ENCODE measurements at places on chromosomes 2 and 18.

DNA sequence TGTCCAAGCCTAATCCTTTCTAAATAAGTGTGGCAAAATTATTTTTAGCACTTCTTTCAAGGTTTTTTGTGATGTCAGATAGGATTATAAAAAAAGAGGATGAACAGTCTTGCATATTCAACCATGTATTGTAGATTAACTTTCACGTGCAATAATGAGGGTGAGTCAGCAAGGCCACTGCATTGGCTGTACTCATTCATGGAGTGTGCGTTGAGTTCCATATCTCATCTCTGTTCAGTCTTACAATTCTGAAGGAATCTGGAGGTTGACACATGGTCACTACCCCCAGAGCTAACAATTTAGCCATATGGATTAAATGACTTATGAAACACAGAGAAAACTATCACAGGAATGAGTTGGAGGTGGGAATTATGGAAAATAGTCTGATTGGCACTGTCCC is 810.5 kb downstream of the SLC4A3 start:
- DNase-seq, result no peak

DNA sequence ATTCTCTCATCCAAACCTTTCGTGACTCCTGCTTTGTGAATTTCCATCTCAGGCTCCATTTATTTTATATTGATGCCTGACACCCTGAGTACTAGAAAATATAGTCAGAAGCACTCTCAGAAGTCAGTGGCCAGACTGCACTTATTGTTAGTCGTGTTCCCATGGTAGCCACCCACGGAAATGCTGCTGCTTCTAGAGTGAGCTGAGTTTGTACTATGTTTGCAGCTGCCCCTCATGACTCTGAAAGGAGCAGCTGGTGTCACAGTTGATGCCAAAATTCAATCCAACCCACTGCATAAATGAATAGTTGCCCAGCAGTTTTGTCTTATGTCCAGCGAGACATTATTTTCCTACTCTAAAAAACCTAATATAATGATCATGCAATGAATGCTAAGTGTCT is 265.2 kb upstream of the SPHKAP start:
- DNase-seq, result no peak

- no peak for DNase-seq
Measured at GRCh38 chr2:44267796-44268648, 7.3 kb upstream of the SLC3A1 start.

GRCh38 chr2:114864901-114865300 is 422.5 kb downstream of the DPP10 start:
- DNase-seq, result no peak

DNA sequence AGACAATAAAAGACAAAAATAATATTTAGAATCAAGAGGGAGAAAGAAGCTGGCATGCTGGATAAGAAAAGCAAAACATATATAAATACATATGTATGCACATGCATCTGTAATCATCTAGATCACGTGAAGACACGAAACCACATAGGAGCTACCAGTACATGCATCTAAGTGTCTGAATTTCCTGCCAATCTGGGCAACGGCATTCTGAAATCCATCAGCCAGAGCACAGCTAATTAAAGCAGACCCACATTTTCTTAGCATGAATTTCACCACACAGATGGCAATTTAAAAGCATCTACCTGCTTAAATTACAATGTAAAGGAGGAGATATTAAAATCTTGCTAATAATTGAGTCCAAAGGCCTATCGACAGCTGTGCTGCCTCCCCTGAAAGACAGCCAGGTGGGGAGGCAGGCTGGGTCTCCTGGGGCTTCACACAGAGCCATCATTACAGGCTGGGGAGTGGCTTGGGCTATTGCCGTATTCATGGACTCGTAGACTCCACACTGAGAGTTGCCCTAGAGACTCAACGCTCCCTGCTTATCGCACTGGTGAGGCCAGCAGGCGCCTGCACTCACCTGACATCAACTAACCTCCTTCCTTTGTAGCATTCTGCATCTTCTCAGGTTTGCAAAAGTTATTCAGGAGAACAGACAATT is 272.5 kb upstream of the PXDN start:
- no peak for DNase-seq

- no peak for DNase-seq
Measured at GRCh38 chr18:28439870-28440269, 262.9 kb upstream of the CDH2 start.

GRCh38 chr2:112877423-112877822 is 33.5 kb upstream of the IL37 start:
- no peak for DNase-seq

GRCh38 chr18:7940379-7940778 is 373.3 kb downstream of the PTPRM start:
- DNase-seq, result no peak

DNA sequence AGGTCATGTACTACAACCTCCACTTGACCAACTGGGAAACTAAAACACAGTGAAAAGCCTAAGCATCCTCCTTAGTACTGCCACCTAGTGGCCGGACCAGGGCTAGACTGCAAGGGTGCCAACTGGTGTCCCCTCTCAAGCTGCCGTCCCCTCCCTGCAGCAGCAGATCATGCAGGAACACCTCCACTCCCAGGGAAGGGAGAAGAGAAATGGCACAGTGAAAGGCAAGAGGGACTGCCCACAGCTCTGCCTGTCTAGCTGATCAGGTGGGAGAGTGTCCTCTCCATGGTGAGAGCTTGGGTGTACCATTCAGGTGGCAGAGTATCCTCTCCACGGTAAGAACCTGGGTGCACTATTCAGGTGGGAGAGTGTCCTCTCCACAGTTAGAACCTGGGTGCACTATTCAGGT is 78.1 kb downstream of the AAK1 start:
- DNase-seq, result no peak

DNA sequence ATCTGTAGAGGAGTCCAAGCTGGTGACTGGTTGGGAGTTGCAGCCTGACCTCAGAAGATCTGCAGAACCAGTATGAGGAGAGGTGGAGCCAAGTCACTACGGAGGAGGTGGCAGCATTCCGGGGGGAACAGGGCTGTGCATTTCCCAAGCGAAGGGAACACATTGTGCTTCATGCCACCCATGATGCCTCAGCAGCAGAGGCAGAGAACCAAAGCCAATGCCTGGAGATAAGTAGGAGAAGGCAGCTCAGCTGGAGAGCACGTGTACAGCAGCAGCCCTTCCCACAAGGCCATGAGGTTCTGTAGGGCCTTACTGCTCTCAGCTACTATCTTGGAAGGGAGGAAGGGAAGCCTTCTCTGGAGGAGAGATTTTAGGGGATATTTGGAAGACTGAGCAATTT is 67.2 kb upstream of the LRPPRC start:
- no peak for DNase-seq

DNA sequence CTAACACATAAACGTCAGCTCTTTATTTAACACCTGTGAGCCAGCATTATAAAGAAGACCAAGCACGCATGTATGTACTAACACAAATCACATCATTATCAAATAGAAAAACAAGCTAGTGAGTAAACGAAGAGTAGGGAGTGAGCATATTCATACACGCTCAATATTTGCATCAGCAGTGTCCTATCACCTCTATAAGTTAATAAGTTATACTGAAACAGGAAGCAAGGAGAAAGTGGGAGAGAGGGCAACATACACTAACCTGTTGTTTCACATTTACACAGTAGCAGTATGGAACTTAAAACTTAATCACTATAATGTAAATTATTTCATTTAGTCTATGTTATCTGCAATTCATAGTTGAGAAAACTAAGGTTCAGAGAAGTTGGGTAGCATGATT is 321.5 kb upstream of the TANK start:
- DNase-seq, result no peak

- no peak for DNase-seq
Measured at GRCh38 chr2:168519534-168520308, 63.6 kb downstream of the CERS6 start.

DNA sequence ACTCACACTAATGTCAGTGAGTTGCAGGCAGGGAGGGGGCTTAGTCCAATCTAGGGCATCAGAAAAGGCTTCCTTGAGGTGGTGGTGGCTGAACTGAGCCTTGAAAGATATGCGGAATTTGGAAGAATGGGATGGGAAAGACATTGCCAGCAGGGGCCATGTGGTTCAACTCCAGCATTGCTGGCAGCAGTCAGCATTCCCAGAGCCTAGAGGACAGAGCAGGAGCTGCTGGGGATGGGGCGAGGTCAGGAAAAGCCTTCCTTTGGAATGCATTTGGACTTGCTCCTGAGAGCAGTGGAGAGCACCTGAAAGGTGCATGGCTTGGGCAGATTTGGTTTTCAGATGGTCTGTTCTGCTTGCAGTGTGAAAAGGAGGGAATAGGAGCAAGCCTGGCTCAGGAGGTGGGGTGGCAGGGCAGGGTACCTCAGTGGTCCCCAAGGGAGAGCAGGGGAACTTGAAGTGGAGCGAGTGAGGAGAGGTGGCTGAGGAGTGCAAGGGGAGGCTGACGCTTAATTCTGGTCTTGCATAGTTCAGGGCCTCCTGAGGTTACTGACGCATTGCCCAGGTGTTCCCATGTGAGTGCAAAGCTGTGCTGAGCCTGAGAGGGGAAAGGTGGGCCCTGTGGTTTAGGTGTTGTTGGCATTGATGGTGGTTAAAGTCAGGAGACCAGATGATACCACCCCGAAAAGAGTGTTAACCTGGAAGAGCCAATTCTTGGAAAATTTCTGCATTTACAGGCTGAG is 112.1 kb upstream of the MGAT5 start:
- DNase-seq, result no peak

DNA sequence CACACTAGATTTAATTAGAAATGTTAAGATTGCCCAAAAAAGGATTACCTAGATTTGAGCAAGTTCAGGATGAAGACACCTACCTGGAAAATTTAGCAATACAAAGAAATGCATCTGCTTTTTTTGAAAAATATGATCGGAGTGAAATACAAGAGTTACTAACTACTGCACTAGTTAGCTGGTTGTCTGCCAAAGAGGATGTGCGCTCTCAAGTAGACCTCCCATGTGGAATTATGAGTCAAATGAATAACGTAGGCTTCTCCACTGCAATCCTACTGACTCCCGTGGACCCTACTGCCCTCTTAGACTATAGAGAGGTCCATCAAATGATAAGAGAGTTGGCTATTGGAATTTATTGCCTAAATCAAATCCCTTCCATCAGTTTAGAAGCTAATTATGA is 2.0 kb downstream of the ANKAR start:
- no peak for DNase-seq

DNA sequence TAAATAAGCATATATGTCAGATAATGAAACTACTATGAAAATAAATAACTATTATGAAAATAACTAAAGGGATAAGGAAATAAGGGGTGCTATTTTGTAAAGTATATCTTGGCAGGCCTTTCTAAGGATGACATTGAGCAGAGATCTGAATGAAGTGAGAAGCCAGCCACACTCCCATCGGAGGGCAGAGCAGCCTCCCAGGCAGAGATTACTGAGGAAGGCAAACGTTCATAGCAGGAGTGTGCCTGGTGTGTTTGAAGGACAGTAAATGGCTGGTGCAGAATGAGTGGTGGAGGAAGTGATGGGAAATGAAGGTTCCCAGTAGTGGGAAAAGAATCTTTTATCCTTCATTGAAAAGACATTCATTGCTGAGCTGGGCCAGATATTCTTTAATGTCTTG is 62.5 kb downstream of the SPHKAP start:
- no peak for DNase-seq

DNA sequence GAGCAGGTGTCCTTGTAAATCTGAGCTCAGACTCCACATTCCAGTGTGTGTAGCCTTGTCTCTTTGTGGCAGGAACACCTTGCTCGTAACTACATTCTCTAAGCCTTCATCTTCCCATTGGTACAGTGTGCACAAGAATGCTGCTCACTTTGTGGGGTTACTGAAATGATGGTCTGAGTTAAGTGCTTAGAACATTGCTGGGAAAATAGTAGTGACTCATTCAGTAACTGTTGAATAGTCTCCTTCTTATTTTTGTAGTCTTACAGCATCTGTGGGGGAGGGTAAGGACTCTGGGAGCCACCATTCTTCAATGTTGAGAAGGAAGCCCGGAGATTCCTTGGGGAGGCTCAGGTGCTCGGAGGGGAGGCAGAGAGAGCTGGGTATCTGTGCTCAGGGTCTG is 236.0 kb upstream of the HDAC4 start:
- no peak for DNase-seq

- DNase-seq, result no peak
Measured at GRCh38 chr2:165693838-165694237, 100.2 kb downstream of the GALNT3 start.

- no peak for DNase-seq
Measured at GRCh38 chr2:136031711-136032110, 46.3 kb upstream of the DARS1 start.

DNA sequence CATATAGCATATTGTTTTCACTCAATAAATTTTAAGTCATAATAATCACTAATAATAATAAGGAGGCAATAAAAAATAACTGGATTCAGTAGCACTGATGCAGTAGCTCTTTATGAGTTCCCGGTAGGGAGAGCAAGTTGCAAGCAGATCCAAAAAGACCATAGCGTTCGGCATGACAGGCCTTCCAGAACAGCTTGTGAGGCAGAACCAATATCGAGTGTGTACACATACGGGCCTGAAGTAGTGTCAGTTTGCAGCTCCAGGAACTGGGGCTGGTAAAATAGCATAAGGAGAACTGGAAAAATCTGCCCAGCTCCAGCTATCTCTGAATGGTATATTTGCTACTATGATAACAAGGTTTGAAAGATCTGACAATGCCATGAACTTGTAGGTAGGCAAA is 1607.8 kb upstream of the PIK3C3 start:
- DNase-seq, result no peak

DNA sequence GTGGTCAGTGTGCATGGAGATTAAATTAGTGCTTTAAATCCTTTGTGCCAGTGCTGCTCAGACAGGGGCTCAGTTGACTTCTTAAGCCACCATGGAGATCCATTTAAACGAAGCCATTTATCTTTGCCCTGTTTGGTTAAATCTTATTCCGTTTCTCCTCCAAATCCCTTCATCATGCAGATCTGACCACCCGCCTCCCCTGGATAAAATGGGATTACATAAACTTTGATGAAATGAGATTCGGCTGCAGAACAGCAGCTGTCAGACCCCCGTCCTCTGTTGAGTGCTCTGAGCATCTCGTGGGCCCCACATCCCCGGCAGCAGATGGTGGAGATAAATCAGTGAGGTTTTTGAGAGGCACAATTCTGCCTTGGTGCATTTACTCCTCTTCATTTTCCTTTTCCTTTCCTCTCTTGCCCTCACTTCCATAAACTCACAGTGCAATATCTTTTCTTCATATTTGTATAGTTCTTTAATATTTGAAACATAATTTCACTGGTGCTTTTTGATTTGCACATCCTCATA is 84.4 kb upstream of the TWIST2 start:
- no peak for DNase-seq

GRCh38 chr18:63758615-63759240 is 16.5 kb upstream of the SERPINB7 start:
- DNase-seq, result no peak

GRCh38 chr2:28355521-28356094 is 37.0 kb upstream of the FOSL2 start:
- DNase-seq, result no peak

- no peak for DNase-seq
Measured at GRCh38 chr2:120239488-120240287, 13.0 kb upstream of the RALB start.

- no peak for DNase-seq
Measured at GRCh38 chr2:202932425-202933138, 20.5 kb downstream of the CARF start.

Measured in SIG-M5 (cell line).